ENCODE measurements at places on chromosomes 7 and 10. TPM values are rescaled to one million over a fixed set of nuclear protein-coding genes. Genes with fewer than 3 reads are reported as not detected.

- DNase-seq: no peak
These were observed 104.6 kb downstream of the SORCS1 start for GRCh38 chr10:107059872-107060271.

DNA sequence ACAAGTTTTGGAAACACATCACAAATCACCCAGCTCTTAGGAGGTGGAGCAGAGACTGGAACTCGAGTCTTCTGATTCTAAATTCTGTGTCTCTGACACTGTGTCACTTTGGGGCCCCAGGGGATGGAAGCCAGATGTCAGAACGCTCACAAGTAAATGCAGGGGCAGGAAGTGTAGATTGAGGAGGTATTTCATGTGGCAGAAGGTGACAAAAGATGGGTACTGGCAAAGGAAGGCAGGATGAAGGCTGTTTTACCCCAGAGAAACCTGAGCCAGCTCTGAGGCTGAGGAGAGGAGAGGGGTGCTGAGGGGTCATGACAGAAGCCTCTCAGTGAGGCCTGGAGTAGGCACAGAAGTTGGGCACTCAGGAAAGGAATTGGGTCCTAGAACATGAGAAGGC is 6.0 kb upstream of the PURB start:
- peak; percentile 32 for DNase-seq

DNA sequence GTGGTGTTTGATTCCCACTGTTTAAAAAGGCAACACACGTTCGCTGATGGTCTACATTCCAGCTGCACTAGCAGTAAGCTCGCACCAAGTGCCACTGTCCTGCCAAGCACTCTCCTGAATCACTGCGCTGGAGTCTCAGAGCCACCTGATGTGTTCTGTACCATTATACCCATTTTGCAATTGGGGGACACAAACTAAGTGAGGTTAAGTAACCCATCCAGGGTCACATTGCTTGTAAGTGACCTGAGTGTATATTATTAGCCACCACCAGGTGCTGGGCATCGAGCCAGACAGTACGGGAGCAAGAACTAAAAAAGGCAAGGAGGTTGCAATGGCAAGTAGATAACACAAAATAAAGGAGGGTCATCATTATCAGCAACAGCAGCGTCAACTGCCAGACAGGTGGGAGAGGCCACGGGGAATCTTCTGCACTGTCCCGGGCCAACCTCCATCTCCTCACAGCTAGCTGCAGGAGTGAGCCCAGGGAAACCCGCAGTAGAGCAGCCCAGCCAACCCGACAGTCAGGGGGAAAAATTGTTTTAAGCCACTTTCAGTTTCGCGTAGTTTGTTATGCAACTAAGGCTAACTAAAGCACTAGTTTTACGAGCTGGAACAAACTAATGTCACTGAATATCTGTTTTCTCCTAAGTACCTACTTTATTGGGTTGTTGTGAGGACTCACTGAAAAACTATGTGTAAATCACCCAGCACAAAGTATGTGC is 712 bp upstream of the CPVL start:
- DNase-seq: no peak

GRCh38 chr7:93337052-93337451 is 104.9 kb downstream of the VPS50 start:
- DNase-seq: no peak

GRCh38 chr7:137592232-137592896 is 248.8 kb upstream of the PTN start:
- DNase-seq: no peak

GRCh38 chr10:61257956-61258496 is 195.2 kb downstream of the TMEM26 start:
- DNase-seq: no peak

DNA sequence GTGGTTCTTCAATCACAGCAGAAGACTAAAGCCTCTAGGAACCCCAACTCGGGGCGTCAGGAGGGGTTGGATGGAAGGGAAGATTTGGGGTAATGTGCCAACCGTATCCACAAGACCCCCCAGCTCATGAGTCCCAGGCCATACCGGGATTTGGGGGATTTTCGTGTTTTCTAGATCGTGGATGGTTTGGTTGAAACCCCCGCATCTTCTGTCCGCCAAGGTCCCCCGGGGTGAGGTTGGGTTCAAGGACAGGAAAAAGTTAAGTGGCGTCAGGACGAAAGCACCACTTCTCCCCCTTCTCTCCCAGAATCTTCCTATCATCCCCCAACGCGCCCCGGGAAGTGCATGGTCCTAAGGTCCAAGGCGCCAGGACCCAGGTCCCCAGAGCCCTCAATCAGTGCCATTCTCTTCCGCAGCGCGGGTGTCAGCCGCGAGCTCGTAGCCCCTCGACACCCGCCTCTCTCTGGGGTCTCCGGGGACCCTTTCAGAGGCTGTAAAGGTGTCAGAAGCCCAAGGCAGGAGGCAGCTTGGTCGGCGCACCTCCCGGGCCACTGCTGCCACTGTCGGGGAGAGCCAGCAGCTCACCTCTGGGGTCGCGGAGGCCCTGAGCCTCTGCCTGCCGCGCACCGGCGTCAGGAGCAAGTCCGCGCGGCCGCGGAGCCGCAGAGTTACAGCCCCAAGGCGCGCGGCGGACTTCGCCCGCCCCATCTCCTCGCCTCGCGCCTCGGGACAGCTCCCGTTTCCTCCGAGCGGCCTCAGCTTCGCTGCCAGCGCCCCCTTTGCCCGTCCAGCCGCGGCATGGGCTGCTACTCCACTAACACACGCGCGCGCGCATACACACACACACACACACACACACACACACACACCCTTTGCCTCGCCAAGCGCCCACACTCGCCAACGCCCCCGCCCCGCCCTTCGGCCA is 1.5 kb downstream of the MKX start:
- DNase-seq: no peak

DNA sequence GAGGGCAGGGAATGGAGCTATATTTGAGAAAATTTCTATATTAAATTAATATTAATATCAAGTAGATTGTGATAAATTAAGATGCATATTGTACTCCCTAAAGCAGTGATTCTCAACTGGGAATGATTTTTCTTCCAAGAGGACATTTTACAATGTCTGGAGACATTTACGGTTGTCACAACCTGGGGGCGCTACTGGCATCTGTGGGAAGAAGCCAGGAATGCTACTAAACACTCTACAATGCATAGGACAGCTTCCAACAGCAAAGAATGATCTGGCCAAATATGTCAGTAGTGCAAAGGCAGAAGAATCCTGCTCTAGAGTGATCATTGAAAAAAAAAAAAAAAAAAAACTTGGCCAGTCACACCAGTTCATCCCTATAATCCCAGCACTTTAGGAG is 100.0 kb downstream of the LSM5 start:
- DNase-seq: no peak

Gene INPP5F
- 17.7 TPM for total RNA-seq

Gene DDX56
- 165 TPM for total RNA-seq

Gene ZNF488
- not detected for total RNA-seq

Gene STEAP1B
- total RNA-seq: not detected

Gene ARHGEF5
- total RNA-seq: 8.0 TPM

Gene MYO3A
- not detected for total RNA-seq

Gene VGF
- 0.10 TPM for total RNA-seq

Gene EBLN1
- not detected for total RNA-seq

Measured in activated T-helper 1 cell treated with anti-CD3 and anti-CD28 coated beads, Interleukin-12 subunit alpha, Interleukin-12 subunit beta, Interleukin-2, Interleukin-4 antibody, amounts not matched to agents 30 ng/mL and 10 ng/mL and 1 ng/mL, durations not matched to agents 14 hours and 24 hours and 36 hours (primary cell).